ENCODE measurements at places on chromosomes 1 and 21.

- no peak for DNase-seq
Measured at GRCh38 chr1:247352175-247352574, 20.5 kb upstream of the ZNF496 start.

DNA sequence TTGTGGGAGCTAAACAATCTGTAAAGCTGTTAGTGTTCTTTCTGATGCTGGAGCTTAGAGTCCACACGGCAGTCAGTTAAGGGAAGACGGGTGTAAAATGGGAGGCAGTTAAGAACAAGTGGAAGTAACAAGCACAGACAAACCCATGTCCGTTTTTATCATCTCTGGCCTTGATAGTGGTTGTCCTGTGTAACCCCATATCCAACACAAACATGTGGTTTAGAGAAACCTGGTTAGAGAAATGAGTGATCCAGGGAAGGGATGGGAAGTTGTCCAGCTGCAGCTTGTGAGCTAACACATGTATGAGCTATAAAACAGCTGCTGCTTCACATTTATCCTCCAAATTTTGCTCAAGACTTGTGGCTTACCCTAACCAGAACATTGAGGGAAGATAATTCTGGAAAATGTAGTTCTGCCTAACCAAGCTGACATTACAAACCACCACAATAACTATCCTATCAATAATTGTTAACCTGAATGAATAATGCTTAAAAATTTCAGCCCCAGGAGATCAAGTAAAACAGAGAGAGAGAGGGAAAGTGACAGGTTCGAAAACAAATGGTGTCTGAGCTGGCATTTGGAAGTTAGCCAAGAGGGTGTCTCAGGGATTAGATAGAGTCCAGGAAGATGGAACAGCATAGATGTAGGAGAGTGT, 10.6 kb upstream of the C1orf162 start:
- DNase-seq, result no peak

- DNase-seq, result no peak
Measured at GRCh38 chr1:41526956-41527561, 42.6 kb upstream of the EDN2 start.

DNA sequence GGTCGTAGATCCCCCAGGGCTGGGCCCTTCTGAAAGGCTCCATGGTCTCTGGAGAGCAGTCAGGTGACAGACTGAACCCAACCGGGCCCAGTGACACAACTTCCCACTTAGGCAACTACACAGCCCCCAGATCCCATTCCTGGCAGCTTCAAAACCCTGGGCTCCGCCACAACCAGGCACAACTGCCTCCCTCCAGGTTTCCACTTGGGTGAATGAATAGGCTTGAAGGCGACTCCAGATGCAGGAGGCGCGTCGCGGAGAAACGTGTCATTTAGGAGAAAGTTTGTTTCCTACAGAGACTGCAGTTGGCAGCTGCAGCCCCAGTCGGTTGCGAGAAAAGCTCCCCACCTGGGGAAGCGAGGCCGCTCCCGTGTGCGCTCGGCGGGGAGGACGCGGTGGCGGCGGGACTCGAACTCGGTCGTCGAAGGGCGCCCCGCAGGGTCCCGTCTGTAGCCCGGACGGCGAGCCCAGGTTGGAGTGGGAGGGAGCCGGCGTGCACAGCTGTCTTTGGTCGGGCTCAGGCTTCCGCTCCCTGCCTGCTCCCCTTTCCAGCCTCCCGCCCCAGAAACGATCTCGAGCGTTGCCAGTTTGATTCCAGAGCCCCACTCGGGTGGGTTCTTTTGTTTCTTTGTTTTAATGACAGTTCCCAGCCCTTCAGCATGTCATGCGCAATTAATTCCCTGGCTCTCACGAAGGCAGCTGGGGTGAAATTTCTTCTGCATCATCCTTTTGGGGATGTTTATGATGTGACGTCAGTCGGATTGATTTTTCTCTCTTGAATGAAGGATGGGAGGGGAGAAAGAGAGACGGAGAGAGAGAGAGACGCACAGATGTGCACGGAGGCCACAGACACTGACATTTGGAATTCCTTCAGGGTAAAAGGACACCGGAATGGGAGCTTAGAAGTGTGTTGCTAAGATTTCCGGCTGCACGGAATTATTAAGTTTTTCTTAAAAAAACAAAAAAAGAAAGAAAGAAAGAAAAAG, 862 bp upstream of the SGIP1 start:
- no peak for DNase-seq

DNA sequence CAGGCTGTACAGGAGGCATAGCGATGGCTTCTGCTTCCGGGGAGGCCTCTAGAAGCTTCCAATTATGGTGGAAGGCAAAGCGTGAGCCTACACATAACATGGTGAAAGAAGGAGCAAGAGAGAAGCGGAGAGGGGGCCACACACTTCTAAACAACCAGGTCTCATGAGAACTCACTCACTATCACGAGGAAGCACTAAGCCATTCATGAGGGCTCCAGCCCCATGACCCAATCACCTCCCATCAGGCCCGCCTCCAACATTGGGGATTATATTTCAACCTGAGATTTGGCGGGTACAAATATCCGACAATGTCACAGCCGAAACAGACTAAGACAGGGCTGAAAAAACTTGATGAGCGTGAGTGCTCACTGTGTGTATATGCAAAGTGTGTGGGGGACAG, 89.3 kb upstream of the CNIH3 start:
- no peak for DNase-seq

DNA sequence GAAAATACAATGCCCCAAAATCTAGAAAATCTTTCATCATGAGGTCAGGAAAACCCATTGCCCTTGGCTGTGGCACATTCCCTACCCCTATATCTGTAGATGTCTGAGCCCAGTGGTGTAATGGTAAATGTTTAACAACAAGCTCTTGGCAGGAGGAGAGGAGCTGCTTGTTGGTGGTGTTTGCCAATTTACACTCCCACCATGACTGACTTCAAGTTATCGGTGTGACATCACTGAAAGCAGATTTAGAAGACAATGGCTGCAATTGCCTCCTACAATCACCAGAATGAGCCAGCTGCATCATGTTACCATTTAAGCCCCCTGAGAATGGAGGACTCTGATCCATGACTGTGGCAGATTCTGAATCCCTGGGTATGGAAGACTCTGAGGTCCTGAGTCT, 70.9 kb downstream of the SDC3 start:
- DNase-seq, result no peak

DNA sequence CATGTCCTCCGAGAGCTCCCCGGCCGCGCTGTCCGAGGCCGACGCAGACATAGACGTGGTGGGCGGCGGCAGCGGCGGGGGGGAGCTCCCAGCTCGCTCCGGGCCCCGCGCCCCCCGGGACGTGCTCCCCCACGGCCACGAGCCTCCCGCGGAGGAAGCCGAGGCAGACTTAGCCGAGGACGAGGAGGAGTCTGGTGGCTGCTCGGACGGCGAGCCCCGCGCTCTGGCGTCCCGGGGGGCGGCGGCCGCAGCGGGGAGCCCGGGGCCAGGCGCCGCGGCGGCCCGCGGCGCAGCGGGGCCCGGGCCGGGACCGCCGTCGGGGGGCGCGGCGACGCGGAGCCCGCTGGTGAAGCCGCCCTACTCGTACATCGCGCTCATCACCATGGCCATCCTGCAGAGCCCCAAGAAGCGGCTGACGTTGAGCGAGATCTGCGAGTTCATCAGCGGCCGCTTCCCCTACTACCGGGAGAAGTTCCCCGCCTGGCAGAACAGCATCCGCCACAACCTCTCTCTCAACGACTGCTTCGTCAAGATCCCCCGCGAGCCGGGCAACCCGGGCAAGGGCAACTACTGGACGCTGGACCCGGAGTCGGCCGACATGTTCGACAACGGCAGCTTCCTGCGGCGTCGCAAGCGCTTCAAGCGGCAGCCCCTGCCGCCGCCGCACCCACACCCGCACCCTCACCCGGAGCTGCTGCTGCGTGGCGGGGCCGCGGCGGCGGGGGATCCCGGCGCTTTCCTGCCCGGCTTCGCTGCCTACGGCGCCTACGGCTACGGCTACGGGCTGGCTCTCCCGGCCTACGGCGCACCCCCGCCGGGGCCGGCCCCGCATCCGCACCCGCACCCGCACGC, 547 bp downstream of the FOXD2 start:
- DNase-seq, result no peak

DNA sequence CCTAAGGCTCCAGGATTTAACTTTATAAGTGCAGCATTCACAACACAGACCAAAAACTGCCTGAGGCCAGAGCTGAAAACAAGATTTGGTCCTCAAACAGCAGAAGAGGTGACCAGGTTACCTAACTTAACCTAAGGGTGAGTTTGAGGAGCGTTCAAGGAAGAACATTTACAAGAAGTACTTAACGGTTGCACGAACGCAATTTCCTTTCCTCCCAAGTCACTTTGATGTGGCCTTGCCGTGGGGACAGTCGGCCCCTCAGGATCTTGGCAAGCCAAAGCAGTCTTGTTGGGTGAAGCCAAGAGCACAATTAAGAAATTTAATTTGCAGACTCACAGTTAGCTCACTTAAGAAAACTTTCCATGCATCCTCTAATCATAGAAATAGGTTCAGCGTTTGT, 202.6 kb upstream of the COA6 start:
- DNase-seq, result no peak

DNA sequence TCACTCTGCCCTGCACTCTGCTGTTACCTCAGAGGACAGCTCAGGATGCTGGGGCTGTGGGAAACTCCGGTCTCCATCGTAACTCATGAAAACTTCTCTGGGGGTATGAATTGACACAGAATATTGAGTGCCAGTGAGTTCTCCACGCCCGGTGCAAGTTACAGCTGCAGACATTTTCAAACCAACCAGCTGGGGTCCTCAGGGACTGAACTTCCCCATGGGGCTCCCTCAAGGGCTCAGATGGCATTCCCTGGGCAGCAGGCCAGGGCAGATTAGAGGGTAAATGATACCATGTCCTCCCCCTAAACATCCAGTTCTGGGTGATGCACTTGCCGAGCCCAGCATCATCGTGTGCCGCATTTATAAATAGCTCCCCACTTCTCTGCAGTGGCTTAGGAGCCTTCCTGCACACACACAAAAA, 27.8 kb upstream of the CCSAP start:
- DNase-seq, result no peak

- DNase-seq, result no peak
Measured at GRCh38 chr1:228358764-228359612, 47.6 kb downstream of the TRIM11 start.

DNA sequence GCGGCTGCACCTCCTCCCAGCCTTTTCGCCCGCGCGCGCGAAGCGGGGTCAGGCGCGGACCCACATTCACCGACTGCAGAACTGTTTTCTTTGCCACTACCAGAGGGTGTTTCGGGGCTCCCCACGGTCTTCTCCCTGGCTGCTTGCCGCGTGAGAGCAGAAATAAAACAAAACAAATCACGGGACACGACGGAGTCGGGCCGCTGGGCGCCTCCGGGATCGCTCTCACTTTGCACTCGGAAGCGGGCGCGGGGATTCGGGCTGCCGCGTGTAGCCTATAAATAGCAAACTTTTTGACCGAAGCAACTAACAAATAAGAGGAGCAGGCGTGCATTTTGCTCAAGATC, 412.3 kb upstream of the ESRRG start:
- DNase-seq, result peak; percentile 75

GRCh38 chr1:108716437-108717230, 3.9 kb downstream of the FNDC7 start:
- DNase-seq, result no peak

DNA sequence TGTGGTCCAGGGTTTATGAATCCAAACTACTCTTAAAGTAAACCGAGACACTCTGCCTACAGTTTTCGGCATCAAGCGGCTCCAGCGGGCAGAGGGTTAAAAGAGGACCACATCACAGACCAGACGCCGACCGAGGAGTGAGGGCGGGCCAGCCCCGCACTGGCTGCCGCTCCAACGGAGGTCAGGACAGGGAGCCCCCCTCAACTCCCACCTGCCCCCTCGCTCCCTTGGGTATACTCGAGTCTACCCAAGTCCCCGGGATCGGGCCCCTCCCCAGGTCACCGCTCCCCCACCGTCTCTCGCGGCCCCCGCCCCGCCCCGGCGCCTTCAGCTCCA, 312 bp downstream of the ARNT start:
- DNase-seq, result no peak

DNA sequence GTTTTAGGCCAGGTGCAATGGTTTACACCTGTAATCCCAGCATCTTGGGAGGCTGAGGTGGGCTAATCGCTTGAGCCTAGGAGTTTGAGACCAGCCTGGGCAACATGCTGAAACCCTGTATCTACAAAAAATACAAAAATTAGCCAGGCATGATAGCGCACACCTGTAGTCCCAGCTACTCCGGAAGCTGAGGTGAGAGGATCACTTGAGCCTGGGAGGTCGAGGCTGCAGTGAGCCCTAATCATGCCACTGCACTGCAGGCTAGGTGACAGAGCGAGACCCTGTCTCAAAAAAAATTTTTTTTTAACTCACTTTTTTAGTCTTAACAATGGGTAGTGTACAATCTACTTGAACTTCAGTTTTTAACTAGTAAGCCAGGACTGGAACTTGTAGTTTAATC, 137.5 kb downstream of the HS2ST1 start:
- no peak for DNase-seq

DNA sequence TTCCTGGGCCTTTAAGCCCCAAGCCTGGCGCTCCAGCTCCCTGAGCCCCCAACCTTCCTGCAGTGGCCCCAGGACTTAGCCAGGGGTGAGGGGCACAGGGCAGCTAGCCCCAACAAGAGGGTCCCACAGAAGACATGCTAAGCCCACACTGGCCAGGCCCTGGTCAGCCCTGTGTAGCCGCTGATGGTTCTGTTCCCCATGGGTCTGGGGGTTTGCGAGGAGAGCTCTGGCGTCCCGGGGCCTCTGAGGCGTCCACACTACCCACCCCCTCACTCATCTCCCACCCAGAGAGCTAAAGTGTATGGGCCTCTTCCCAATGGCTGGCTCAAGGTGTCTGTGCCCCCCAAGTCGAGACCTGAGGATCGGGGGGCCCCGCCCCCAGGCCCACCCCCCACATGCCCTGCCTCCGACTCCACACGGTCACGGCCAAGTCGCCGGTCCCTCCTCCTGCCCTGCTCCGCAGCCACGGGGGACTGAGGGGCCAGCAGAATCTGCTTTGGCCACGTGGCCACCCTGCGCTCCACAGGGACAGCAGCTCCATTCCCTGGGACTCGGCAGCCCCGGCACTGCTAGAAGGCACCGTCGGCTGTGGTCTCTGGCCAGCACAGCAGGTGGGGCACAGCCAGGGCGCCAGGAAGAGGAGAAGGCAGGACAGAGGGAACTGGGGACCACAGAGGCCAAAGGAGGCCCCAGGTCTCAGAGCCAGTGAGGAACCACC, 7.8 kb downstream of the TNFRSF18 start:
- no peak for DNase-seq

DNA sequence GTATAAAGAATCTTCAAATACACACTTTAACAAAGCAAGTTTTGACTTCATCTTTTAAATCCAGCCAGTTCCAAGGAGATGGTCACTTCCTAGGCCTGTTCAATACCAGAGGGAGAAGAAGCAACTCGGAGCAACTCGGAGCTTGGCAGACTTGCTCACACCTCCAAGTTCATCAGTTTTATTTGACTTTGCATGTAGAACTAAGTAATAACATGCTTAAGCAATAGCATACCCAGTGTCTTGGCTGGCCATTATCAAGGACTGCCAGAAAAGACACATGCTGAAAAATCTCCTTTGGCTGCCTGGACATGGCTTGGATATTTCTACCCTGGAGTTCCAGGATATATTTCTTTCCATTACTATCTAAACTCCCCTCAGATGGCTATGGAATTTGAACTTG, 52.6 kb downstream of the GNG12 start:
- DNase-seq, result no peak

- DNase-seq, result no peak
Measured at GRCh38 chr1:76145332-76145731, 70.8 kb downstream of the ST6GALNAC3 start.

GRCh38 chr1:65167586-65168242, 19.7 kb downstream of the AK4 start:
- no peak for DNase-seq

All from ecto neural progenitor cell (in vitro differentiated cells).